ENCODE measurements at places on chromosomes 7 and 10.

GRCh38 chr10:102434394-102435132 lies 2.2 kb upstream of the CUEDC2 start:
- DNase-seq, result peak; percentile 83

GRCh38 chr7:130446259-130446658 lies 5.4 kb upstream of the CEP41 start:
- no peak for DNase-seq

- DNase-seq, result peak; percentile 41
Observed at GRCh38 chr7:138169441-138169851, 93.2 kb downstream of the AKR1D1 start.

DNA sequence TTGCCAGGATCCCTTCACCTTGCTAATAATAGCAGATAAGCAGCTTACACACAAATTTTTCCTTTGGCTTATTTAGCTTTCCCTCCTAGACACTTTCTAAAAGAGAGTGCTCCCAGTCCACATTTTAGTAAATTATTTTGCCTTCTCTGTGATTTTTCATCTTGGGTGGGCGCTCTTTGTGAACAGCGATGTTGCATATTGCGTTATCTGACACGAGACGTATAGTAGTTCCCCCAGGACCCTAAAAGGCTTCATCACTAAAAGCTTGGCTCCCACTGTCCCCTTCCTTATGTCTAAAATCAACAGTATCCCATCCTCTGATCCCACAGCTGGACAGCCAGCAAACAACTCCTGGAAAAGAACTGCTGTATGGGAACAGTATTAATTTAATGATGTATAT lies 232.9 kb downstream of the DYNC1I1 start:
- DNase-seq, result no peak

- no peak for DNase-seq
Observed at GRCh38 chr7:96824686-96825085, 115.0 kb upstream of the SEM1 start.

GRCh38 chr10:45438466-45439090 lies 64.6 kb downstream of the ALOX5 start:
- no peak for DNase-seq
